ENCODE measurements at places on chromosomes 4 and X.

- DNase-seq = no peak
Observed at GRCh38 chr4:55524844-55525571, 21.7 kb downstream of the CLOCK start.

- DNase-seq = no peak
Observed at GRCh38 chrX:145910017-145910416, 92.4 kb downstream of the SLITRK2 start.

DNA sequence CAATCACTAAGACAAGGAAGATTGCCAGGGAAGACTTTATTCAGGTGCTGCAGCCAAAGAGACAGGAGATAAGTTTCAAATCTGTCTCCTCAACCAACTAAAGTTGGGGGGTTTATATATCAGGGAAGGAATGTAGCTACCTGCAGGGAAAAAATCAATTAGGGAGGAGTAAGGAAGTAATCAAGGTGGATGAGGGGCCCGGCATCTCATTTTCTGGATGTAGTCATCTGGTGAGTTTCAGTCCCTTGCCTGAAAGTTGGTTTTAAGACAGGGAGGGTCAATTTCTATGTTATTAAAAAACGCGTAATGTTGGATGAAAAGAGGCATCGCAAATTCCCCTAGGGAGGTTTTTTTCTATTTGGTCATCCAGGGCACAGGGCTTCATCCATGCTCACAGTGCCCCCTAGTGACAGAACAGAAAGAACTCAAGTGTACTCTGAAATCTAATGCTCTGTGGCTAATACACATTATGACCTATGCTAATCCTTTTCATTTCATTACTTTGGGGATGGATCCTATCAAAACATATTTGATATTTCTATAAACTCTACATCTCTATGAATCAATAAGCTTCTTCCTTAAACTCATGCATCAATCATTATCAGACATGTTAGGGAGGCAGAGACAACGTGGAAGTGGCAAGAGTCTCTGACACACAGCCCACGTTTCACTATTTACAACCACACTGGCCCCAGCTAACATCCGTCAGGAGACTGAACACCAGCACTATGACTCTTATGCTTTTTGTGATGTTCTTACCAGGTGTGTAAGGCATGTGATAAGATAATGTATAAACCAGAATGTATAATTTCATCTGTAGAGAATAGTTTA lies 1577.0 kb upstream of the TENM3 start:
- DNase-seq = no peak

DNA sequence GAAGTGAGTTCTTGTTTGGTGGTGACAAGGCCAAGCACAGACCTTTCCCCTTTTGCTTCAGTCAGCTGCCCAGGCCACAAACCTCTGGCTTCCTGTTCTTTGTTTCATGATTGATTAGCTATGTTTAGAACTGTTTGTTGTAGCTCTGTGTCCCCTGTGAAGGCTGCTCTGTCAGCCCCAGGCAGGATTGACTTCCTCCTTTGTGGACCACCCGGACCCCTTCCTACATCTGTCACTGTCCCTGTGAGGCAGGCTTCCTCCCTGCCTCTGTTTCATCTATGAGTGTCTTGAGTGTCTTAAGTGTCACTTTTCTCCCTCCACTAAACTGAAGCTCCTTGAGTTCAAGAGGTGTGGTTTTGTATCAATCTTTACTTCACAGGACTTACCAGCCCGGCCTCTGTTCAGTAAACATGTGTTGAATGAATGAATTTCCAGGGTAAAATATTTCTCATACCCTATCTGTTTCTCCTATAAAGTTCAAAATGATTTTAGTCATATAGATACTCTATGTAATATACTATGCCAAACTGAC lies 83.5 kb downstream of the ZNF674 start:
- DNase-seq = no peak

- DNase-seq = no peak
Observed at GRCh38 chrX:8404471-8404870, 60.2 kb upstream of the VCX3B start.

DNA sequence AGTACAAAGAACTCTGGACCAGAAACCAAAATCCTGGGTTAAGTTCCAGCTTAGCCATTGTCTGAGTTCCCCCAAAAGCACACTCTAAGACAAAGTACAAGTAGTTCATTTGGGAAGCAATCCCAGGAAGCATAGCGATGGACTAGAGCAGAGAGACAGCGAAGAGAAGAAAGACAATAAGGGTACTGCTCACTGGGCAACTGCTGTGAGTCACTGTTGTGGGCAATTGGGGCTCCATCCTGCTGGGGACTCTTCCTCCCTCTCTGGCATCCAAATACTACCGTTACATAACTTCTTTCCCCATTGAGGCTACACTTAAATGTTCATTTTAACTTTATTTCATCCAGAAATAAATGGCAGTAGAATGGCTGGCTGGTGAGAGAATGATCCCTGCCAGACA lies 14.1 kb downstream of the SRPX start:
- DNase-seq = no peak

DNA sequence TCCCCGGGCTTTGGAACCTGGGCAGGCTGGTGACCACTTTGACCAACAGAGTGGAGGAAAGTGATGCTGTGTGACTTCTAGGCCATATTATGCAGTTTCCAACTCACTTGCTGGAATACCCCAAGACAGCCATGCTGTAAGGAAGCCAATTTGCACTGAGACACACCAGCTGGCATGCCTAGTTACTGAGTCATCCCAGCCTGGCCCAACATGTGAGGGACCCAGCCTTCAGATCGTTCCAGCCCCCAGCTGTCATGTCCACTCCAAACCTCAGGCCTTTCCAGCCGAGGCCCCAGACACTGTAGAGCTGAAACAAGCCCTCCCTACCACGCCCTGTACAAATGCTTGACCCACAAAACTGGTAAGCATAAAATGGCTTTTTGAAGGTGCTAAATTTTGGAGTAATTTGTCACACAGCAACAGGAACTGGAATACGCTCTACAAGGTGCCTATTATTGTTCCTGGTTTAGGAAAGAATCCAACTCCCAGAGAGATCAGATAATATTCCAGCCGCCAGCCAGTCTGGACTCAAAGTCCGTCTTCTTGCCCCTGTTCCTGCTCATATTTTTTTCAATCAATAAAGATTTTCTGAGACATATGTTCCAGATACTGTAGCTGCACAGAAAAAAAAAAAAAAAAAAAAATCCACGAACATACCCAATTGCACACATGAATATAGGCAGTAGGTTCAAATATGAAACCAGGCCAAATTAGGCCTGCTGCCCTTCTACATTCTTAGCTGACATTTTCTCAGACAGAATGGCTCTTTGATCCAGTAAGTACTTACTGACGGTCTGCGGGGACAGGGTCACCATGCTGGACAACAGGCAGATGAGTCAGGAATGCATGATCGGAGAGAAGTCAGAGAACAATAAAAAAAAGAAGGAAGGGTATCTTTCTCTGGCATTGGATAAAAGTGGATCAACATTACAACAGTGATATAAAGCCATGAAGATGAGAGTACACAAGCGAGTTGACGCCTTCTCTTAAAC lies 35.1 kb downstream of the SH3KBP1 start:
- DNase-seq = no peak

DNA sequence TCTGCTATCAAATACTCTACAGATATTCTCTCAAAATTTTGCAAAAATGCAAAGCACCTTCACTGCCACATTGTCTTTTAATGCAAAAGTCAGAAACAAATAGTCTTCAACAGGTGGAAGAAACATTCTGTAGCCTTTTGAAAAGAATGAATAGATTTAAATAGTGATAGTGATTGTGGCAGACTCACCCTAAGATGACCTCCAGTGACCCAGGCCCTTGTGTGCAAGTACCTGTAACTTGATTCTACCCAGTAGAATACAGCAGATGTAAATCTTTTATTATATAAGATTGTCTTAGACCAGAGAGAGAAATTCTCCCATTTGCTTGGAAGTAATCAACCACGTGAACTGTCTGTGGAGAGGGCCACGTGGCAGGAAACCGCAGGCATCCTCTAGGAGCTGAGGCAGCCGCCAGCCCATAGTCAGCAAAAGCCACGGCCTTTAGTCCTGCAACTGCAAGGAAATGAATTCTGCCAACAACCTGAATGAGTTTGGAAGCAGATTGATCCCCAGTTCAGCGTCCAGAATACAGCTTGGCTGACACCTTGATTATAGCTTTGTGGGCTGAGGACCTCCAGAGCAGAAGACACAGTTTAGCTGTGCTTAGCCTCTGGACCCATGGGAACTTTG lies 272.5 kb downstream of the ARHGAP10 start:
- no peak for DNase-seq

DNA sequence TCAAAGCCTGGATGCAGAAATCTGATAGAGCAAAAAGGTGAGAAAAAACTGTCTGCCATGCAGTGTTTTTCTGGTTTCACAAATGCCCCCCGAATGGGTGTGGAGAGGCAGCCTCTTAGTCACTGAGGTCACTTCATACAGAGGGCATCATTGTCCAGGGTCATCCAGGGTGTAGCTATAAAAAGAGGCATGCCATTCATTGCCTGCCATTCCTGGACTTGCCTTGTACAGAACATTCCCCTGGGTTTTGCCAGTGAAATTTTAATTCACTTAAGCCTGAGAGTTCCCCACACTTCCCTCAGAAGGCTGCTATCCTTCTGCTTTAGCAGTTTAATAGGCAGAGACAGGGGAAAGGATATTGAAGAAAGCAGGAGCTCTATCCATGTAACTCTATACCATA lies 230.3 kb downstream of the UNC5C start:
- no peak for DNase-seq

- no peak for DNase-seq
Observed at GRCh38 chrX:95949588-95949987, 735.1 kb upstream of the DIAPH2 start.

DNA sequence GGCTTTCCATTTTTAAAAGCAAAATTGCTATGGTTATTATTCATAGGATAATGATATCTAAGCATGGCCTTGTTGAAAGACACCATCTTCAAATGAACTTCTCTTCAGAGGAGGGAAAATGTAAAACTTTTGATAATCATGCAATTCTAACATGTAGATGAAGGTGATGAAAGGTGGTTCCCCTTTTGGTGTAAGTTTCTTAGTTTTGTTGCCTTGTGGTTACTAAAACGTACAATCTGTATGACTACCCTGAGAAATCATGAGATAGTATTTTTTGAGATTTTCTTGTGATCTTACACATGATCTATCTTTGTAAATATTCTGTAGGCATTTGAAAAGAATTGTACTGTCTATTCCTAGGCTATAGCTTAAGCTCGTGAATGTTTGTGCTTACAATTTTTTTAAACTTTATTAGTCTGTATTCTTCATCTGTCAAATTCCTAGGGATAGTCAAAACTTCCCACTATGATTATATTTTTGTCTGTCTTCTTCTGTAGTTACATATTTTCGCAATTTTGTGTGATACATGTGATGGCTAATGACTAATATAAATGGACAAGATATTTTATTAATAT lies 47.5 kb downstream of the PTPN13 start:
- DNase-seq = no peak

GRCh38 chr4:6961496-6962210 lies 52.0 kb downstream of the TBC1D14 start:
- DNase-seq = no peak

- DNase-seq = no peak
Observed at GRCh38 chr4:67234296-67234695, 311.0 kb downstream of the CENPC start.

DNA sequence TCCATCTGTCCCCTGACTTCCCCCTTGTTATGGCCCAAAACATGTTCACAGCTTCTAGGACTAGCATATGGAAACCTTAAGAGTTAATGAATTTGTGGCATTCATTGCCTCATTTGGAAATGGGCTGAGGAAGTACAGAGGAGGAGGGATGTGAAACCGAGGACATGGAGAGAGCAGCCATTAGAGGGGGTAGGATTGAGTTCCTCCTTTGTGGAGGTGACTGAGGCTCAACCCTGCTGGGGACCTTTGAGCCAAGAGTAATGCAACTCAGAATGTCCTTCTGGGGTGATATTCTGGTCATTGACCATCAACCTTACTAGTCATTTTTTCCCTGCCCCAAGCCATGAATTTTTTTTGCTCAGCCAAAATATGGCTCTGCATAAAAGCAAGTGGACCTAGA lies 109.4 kb downstream of the ZNF518B start:
- no peak for DNase-seq

GRCh38 chr4:174340714-174341113 lies 57.0 kb downstream of the CEP44 start:
- no peak for DNase-seq

GRCh38 chr4:21469438-21470300 lies 478.9 kb downstream of the KCNIP4 start:
- no peak for DNase-seq

DNA sequence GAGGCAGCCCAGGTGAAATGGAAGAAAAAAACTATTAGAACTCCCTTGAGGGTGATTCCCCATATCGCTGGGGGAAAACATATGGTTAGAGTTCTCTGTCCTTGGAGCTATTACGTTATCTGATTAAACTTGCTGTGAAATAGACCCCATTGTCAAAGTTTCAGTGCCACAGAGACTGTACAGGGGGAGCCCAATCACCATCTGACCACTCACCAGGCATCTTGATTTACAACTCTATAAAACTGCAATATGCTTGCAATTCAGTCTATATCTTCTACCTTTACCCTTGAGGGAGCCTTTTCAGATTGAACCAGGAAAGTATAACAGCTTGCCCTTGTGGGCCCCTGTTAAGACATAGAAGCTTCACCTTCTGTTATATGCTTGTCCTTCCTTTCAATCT lies 18.2 kb downstream of the TMEM255A start:
- DNase-seq = no peak

GRCh38 chrX:133056341-133056740 lies 40.6 kb downstream of the USP26 start:
- no peak for DNase-seq

DNA sequence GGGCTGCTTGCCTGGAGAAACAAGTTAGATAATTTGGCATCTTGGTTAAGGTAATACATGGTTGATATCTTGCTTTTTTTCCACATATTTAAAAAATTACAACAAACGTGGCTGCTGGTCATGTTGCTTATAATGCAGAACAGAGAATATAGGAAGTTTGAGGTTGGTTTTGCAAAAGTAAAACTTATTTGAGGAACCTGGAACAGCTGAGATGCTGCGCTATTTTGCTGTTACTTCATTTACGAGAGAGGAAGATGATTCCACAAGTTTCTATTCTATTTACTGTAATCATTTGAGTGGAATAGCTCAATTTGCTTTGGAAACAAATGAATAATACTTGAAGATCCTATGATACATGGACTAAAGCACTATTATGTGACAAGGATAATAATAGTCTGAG lies 118.9 kb downstream of the TMA16 start:
- no peak for DNase-seq

GRCh38 chr4:113697429-113697828 lies 64.1 kb downstream of the CAMK2D start:
- DNase-seq = no peak

DNA sequence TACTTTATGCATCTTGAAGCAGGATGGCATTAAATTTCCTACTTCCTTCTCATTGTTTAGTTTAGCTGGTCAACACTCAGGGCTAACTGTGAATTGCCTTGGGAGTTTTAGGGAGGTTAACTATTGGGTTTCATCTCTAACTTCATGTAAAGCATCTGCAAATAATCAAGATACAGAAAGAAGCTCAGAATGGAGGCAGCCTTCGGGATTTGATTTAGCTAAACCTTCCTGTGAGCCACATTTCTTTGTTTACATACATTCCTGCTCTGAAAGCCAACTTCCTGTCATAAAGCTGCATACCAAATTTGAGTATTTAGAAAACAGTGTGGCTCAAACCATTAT lies 131.7 kb upstream of the PCDH18 start:
- no peak for DNase-seq
